Activated naive CD4-positive, alpha-beta T cell (primary cell): ENCODE measurements at places on chromosomes 5 and 9.

DNA sequence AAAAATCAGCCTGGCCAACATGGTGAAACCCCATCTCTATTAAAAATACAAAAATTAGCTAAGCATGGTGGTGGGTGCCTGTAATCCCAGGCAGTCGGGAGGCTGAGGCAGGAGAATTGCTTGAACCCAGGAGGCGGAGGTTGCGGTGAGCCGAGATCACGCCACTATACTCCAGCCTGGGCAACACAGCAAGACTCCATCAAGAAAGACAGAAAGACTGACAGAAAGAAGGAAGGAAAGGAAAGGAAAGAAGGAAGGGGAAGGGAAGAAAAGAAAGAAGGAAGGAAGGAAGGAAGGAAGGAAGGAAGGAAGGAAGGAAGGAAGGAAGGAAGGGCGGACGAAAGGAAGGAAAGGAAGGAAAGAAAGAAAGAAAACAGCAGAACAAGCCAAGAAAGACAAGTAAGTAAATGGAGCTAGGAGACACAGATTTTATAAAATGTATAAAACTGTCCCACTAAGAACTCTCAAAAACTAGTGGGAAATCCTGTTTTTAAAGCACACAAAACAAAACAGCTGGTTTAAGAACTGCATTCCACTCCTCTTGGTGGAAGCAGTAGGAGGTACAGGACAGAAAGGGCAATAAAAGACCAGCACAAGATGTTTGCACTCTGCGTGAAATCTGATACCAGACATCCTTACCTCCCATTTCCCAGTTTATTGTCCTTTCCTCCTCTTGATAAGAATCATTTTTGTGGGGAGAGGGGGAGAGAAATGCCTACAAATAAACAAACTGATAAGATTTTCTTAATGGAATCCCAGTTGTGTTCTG lies 46.7 kb downstream of the MYO10 start:
- no peak for DNase-seq

DNA sequence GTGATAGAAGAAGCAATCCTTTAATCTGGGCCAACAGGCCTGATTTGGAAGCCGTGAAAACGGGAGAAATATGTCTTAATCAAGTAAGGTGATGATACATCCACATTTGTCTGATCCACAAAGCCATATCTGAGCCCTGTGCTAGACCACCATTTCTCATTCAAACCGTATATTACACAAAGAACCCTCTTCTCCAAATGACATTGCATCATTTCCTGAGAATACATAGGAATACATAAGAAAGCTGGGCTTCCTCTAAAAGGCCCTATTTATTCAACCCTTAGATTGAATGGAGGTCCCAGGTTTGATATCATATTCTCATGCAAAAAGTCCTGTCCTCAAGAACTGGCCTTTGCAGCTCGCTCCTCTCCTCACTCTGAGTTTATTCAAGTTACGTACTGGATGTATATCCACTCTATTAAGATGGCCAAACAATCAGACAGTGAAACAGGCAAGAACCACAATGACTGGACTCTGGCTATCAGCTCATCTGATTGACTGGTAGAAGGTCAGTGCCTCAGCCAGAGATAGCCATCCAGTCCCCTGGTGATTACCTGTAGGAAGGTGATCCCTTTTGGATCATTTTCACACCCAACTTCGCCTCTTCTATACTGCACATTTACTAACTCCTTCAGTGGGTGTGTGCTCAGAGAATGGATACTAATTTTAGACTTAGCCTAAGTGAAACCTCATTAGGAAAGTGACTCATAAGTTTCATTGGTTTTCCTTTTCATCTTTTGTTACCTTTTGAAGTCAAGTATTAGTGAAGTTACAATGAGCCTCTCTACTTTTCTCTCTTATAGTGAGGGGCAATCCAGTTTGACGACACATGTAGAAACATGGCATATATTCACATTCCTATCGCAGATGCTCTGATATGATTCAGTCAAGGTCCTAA lies 167.6 kb upstream of the WWC1 start:
- DNase-seq = no peak

GRCh38 chr5:1414311-1415058 lies 30.8 kb downstream of the SLC6A3 start:
- DNase-seq = no peak

GRCh38 chr5:137220523-137220927 lies 278.6 kb downstream of the SPOCK1 start:
- DNase-seq = no peak
